Activated CD4-positive, alpha-beta T cell treated with anti-CD3 and anti-CD28 coated beads, Interleukin-2, amount 10 ng/mL, durations not matched to agents 24 days and 14 days (primary cell): ENCODE measurements at places on chromosomes 3 and 15. TPM values are rescaled to one million over a fixed set of nuclear protein-coding genes. Genes with fewer than 3 reads are reported as not detected.

UROC1 gene
- not detected in 2 replicates for total RNA-seq

DAZL gene
- 0.07 and 0.19 TPM in 2 replicates for total RNA-seq

RTP1 gene
- not detected in 2 replicates for total RNA-seq

STRIT1 gene
- not detected in 2 replicates for total RNA-seq

IL12A gene
- 0.21 and 0.59 TPM in 2 replicates for total RNA-seq

MLH1 gene
- total RNA-seq, result 69.5 and 71.0 TPM in 2 replicates

POTEB3 gene
- total RNA-seq, result not detected in 2 replicates

TMED3 gene
- 53.9 and 54.3 TPM in 2 replicates for total RNA-seq

SEMA3F gene
- 0.14 and 0.31 TPM in 2 replicates for total RNA-seq

SLC6A11 gene
- total RNA-seq, result not detected in 2 replicates

SERPINI2 gene
- not detected in 2 replicates for total RNA-seq

SAMMSON gene
- not detected in 2 replicates for total RNA-seq

SLC51A gene
- not detected in 2 replicates for total RNA-seq

GHRL gene
- total RNA-seq, result 0.43 and 1.3 TPM in 2 replicates

C2CD4A gene
- total RNA-seq, result 0.05 and 0.24 TPM in 2 replicates

IGF2BP2 gene
- total RNA-seq, result 0.64 and 0.89 TPM in 2 replicates

TEX55 gene
- not detected in 2 replicates for total RNA-seq

TEX9 gene
- 0.35 and 1.6 TPM in 2 replicates for total RNA-seq

SCAANT1 gene
- total RNA-seq, result not detected in 2 replicates

TRAT1 gene
- total RNA-seq, result 61.0 and 66.6 TPM in 2 replicates

NMD3 gene
- 78.2 and 81.8 TPM in 2 replicates for total RNA-seq

GOLGA6L9 gene
- total RNA-seq, result 1.5 and 1.8 TPM in 2 replicates

GOLGA8K gene
- total RNA-seq, result 0.21 and 0.62 TPM in 2 replicates

CKMT1A gene
- total RNA-seq, result 0.28 and 0.66 TPM in 2 replicates

TFG gene
- total RNA-seq, result 71.5 and 72.2 TPM in 2 replicates

CCR3 gene
- total RNA-seq, result not detected in 2 replicates

DPPA2 gene
- total RNA-seq, result not detected in 2 replicates

SEMA6D gene
- total RNA-seq, result not detected in 2 replicates

ROBO1 gene
- total RNA-seq, result 0.05 and 0.21 TPM in 2 replicates

GP9 gene
- total RNA-seq, result not detected in 2 replicates

PPP2R3A gene
- total RNA-seq, result 0.28 and 0.49 TPM in 2 replicates

LRRC58 gene
- total RNA-seq, result 28.1 and 29.4 TPM in 2 replicates

PP2D1 gene
- not detected in 2 replicates for total RNA-seq

OGG1 gene
- 37.0 and 41.1 TPM in 2 replicates for total RNA-seq

DUOXA2 gene
- not detected in 2 replicates for total RNA-seq

NRROS gene
- 38.2 and 39.0 TPM in 2 replicates for total RNA-seq

OPA1 gene
- total RNA-seq, result 91.2 and 92.2 TPM in 2 replicates

TNIK gene
- 24.5 and 27.4 TPM in 2 replicates for total RNA-seq

CELSR3 gene
- total RNA-seq, result 14.5 and 15.2 TPM in 2 replicates

RBPMS2 gene
- total RNA-seq, result 0.12 TPM in 1 of 2 replicates, not detected in the other

SH2D7 gene
- not detected in 2 replicates for total RNA-seq

GLDN gene
- not detected in 2 replicates for total RNA-seq

CPA3 gene
- total RNA-seq, result not detected in 2 replicates

ZNF662 gene
- 0.12 and 0.19 TPM in 2 replicates for total RNA-seq

ZNF385D gene
- total RNA-seq, result not detected in 2 replicates

ZNF660 gene
- 0.17 and 0.30 TPM in 2 replicates for total RNA-seq
